Uterus (tissue), 4 donors: ENCODE measurements at places on chromosomes 11 and 22.
A peak's percentile ranks its signal among the peaks of the same experiment; 100 is the strongest.

DNA sequence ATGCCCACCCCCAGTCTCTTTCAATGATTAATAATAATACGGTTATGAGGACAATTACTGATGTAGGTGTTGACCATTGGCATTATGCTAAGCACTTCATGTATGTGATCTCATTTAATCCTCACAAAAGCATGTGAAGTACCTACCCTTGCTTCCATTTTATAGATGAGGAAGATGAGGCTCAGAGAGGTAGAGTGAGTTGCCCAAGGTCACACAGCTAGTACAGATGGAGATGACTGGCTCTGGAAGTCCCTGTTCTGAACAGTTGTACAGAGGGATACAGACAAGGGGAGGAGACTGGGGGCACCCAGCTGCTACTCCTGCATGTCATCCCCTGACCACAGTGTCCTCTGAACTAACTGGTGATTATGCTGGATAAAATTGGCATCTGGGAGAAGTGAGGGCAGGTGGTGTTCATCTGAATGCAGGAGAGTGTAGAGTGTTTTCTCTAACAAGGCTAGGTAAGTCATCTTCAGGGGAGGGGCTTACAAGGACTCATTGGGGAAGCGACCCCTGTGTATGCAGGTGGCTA lies 43.2 kb downstream of the KIAA1671 start:
- DNase-seq, result no peak

DNA sequence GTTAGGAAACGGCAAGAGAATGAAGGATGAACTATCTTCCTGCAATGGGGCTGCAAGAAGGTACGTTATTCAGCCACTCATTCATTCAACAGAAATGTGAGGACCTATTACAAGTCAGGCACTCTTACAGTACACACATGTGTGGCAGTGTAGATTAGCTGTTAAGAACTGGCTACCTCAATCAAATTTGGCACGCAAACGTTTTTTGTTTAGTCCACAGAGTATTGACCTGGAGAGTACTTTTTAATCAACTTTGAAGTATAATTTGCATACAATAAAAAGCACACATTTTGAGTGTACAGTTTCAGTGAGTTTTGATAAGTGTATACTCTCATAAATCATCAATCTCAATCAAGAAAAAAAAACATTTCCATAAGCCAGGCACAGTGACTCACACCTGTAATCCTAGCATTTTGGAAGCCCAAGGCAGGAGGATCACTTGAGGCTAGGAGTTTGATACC lies 24.2 kb downstream of the MRTFA start:
- no peak for DNase-seq

- DNase-seq, result no peak
Measured at GRCh38 chr11:72026090-72026489, 27.4 kb downstream of the IL18BP start.

DNA sequence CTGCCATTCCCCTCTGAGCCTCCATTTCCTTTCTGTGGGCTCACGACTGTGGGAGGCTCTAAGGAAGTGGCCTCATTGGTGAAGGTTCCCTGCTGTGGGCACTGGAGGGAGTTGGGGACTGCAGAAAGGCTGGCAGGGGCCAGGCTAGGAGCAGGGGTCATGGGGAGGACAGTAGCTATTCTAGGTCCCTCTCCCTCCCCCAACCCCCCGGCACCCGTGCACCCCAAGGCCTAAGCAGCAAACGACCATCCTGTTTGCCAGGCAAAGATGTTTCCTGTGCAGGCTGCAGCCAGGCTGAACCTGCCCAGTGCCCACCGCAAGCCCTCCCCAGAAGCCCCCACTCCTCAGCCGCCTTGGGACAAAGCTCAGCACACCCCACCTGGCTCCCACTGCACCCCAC lies 189.4 kb downstream of the MN1 start:
- no peak for DNase-seq

DNA sequence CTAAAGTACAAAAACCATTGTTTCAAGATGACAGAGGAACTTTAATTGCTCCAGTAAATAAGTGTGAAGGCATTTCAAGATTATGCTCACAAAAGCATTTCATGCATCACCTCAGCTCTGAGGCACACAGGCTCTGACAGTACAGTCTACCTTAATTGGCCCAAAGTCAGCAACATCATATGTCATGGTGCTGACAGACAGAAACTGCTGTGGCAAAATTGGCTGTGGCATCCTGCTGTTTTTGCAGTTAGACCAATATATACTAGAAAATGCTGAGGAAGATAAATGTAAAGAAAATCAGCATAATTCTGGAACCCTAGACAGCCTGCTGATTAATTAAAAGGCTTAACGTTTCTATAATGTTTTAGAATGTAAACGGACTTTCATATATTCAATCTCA lies 34.9 kb upstream of the PPP2R1B start:
- DNase-seq, result no peak

DNA sequence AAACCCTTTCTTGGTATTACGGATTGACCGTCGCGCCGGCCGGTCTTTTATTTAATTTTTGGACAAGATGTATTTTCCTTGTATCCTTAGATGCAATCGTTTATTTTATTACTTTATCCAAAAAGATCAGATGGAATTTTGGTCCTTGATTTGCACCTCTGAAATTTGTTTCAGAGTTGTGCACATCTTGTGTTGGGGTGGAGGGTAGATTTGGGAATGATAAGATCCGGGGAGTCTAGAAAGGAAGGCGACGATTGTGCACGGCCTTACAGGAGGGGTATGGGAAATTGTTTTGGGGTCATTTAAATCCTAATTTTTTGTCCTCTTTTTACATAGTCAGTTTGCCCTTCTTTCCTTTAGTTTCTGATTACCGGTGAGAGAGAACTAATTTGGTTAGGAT lies 1.4 kb downstream of the KDM2A start:
- DNase-seq, result no peak

DNA sequence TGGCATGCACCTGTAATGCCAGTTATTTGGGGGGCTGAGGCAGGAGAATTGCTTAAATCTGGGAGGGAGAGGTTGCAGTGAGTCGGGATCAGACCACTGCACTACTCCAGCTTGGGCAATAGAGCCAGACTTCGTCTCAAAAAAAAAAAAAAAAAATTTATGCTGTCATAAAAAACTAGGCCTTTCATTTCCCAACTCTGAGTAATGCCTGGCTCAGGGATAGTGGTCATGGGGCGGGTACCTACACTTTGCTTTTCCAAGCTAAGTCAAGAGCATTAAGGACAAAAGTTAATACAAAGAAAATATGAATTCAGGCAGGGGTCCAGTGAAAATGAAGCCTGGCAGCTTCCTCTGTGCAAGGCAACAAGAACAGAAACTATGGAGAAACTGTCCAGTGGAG lies 16.3 kb downstream of the CPSF7 start:
- no peak for DNase-seq

DNA sequence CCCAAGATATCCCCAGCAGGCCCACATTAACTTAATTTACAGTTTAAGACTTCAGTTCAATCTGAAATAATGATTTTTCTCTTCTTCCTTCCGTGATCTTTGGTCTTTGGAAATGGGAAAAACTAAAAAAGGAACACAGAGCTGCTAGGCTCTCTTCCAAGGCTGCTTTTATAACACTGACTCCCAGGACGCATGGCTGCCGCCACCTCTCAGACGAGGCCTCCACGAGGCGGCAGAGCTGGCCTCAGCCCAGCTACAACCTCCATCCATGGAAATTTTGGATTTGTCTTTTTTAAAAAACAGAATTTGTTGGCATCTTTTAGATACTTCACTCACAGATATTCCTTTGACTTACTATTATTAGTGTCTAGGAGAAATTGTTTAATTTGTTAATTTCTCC lies 385.5 kb upstream of the SYN3 start:
- no peak for DNase-seq

DNA sequence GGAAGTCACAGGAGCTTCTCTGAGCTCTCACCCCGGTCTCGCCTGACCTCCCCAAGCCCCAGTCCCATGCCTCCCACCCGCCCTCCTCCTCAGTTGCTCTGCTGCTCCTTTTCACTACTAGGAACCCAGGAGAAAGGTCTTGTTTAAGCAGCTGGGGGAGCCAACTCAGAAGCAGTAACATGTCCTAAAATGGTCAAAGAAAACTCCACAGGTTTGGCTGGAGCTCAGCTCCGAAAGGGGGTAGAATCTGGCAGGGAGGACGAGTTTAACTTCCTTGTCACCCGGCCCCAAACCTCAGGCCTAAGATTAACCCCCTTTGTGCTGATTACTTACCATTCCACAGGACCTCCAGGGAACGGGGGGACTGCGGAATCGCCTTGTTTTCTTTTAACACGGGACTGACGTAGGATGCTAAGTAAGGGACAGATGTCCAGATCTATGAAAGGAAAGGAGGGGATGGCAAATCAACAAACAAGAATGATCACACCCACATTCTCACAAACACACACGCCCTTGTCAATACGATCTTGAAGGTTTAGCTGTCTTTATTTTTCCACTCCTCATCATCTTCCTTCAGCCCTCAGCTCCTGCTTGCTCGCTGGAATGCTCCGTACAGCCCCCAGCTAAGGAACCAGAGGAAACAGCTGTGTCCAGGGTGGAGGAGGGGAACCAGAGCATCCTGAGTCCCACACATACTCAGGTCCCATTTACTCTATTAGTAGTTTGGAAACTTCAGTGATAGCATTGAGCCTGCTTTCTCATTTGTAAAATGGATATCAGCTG lies 13.5 kb downstream of the PCSK7 start:
- peak; percentile 76 for DNase-seq

DNA sequence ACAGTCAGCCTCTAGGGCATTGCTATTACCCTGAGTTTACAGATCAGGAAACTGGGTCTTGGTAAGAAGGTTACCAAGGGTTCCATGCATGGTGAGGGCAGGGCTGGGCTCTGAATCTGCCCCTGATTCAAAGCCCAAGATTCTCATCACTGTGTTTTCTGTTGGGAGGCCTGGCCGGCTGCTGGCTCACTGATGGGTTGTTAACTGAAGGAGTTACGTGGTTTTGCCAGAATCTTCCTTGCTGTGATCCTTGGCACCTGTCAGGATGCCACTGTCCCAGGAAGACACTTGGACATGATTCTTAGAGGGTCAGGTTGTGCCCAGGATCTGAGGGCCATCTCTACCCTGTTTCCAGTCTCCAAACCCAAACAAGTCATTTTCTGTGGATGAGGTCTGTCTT lies 61.5 kb downstream of the ADAMTS15 start:
- no peak for DNase-seq

DNA sequence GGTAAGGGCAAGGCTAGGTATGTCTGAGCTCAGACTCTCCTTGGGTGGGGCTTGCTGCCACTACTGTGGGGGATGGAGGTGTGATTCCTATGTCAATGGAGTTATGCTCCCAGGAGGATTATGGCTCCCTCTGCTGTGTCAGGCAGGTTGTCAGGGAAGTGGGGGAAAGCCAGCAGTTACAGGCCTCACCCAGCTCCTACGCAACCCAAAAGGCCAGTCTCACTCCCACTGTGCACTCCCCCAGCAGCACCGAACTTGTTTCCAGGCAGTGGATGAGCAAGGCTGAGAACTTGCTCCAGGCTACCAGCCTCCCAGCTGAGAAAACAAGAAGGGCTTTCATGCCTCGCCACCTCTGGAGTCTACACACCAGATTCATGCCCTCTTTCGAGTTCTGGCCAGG lies 18.2 kb downstream of the C11orf91 start:
- DNase-seq, result no peak

GRCh38 chr11:127002669-127003259 lies 2.2 kb upstream of the KIRREL3 start:
- DNase-seq, result no peak
